ENCODE measurements at places on chromosomes 16 and 17. TPM values are rescaled to one million over a fixed set of nuclear protein-coding genes. Genes with fewer than 3 reads are reported as not detected.

The EXOC3L1 gene
- polyA plus RNA-seq: 2.8 TPM

The SLC12A4 gene
- polyA plus RNA-seq: 59.4 TPM

The MPP3 gene
- polyA plus RNA-seq: 14.6 TPM

The TMEM100 gene
- not detected for polyA plus RNA-seq

The PMFBP1 gene
- 1.7 TPM for polyA plus RNA-seq

The KRTAP17-1 gene
- polyA plus RNA-seq: not detected

The NPIPB6 gene
- 3.6 TPM for polyA plus RNA-seq

The SHISA9 gene
- not detected for polyA plus RNA-seq

The TAT gene
- polyA plus RNA-seq: 0.04 TPM

The UNC13D gene
- polyA plus RNA-seq: 24.6 TPM

The EFNB3 gene
- 72.0 TPM for polyA plus RNA-seq

The TBX2 gene
- polyA plus RNA-seq: 193 TPM

The GRB7 gene
- 5.6 TPM for polyA plus RNA-seq

The NEURL4 gene
- 12.2 TPM for polyA plus RNA-seq

The IL17C gene
- polyA plus RNA-seq: not detected

The PAM16 gene
- polyA plus RNA-seq: 82.8 TPM

The CBFA2T3 gene
- polyA plus RNA-seq: 3.3 TPM

The MAFG gene
- polyA plus RNA-seq: 27.0 TPM

The HBA2 gene
- not detected for polyA plus RNA-seq

The TM4SF5 gene
- polyA plus RNA-seq: not detected

The FOXL1 gene
- 0.61 TPM for polyA plus RNA-seq

The ABCA9 gene
- polyA plus RNA-seq: not detected

The CDR2L gene
- 8.0 TPM for polyA plus RNA-seq

The CA7 gene
- polyA plus RNA-seq: 0.46 TPM

The CCNF gene
- 9.2 TPM for polyA plus RNA-seq

The HIGD1B gene
- polyA plus RNA-seq: not detected

The CMTM2 gene
- polyA plus RNA-seq: not detected

The TPSAB1 gene
- polyA plus RNA-seq: not detected

The CCL14 gene
- not detected for polyA plus RNA-seq

The LUC7L3 gene
- 494 TPM for polyA plus RNA-seq

The CNP gene
- 82.8 TPM for polyA plus RNA-seq

The C1QTNF8 gene
- polyA plus RNA-seq: 0.26 TPM

The GCGR gene
- polyA plus RNA-seq: 0.79 TPM

The TP53 gene
- polyA plus RNA-seq: 19.4 TPM

The C17orf78 gene
- not detected for polyA plus RNA-seq

The CX3CL1 gene
- polyA plus RNA-seq: 0.41 TPM

The RTN4RL1 gene
- 46.2 TPM for polyA plus RNA-seq

The MC1R gene
- 9.6 TPM for polyA plus RNA-seq

The GDPD3 gene
- polyA plus RNA-seq: 0.96 TPM

The NPIPA7 gene
- 3.2 TPM for polyA plus RNA-seq

The C16orf96 gene
- 0.24 TPM for polyA plus RNA-seq

The NECAB2 gene
- polyA plus RNA-seq: 0.90 TPM

The HOXB1 gene
- polyA plus RNA-seq: 12.4 TPM

The CHD9 gene
- 78.9 TPM for polyA plus RNA-seq

The PDE6G gene
- polyA plus RNA-seq: 0.85 TPM

The HAPSTR1 gene
- polyA plus RNA-seq: 26.5 TPM

The NTN1 gene
- polyA plus RNA-seq: 0.10 TPM

The FOXJ1 gene
- 0.18 TPM for polyA plus RNA-seq

The PPP4C gene
- polyA plus RNA-seq: 225 TPM

The C16orf54 gene
- polyA plus RNA-seq: not detected

The KRT23 gene
- not detected for polyA plus RNA-seq

The TBC1D3E gene
- polyA plus RNA-seq: 4.6 TPM

All from cardiac muscle cell (in vitro differentiated cells and primary cell).